ENCODE measurements at places on chromosomes 12 and 14.

DNA sequence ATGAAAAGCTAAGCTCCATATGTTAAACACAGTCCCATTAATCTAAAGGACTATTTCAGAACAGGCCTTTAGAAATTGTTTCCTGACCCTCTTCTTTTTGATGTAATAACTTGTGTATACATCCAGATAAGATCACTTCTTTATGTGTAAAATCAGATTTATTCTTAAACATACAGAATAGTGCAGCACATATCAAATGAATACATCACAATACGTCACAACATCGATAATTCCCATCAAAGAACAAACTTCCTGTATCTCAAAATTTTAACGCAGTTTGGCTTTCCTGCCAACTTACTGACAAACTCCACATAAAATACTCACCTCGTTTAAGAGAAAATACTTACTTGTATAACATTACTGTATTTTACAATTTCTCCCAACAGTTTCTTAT, 108.7 kb downstream of the ITPR2 start:
- DNase-seq, result no peak

GRCh38 chr12:51185171-51185717, 12.3 kb upstream of the TFCP2 start:
- DNase-seq, result no peak

DNA sequence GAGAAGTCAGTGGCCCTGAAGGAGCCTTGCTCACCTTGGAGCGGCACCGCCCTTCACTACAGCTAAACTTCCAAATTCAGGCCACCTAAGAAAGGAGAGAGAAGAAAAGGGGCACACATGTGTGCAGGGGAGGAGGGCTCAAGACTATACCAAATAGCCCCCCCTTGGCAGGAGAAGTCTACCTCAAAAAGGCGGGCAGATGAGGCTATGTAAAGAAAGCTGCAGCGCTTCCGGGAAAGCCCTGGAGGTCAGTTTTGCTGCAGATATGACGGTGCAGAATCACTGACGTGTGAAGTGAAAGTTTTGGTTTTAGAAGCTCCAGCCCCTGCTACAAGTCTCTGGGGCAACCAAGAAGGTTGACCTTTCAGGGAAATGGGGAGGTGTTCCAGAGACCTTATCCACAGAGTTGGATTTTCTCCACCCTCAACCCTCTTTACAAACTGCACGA, 48.2 kb upstream of the PNMA1 start:
- no peak for DNase-seq

DNA sequence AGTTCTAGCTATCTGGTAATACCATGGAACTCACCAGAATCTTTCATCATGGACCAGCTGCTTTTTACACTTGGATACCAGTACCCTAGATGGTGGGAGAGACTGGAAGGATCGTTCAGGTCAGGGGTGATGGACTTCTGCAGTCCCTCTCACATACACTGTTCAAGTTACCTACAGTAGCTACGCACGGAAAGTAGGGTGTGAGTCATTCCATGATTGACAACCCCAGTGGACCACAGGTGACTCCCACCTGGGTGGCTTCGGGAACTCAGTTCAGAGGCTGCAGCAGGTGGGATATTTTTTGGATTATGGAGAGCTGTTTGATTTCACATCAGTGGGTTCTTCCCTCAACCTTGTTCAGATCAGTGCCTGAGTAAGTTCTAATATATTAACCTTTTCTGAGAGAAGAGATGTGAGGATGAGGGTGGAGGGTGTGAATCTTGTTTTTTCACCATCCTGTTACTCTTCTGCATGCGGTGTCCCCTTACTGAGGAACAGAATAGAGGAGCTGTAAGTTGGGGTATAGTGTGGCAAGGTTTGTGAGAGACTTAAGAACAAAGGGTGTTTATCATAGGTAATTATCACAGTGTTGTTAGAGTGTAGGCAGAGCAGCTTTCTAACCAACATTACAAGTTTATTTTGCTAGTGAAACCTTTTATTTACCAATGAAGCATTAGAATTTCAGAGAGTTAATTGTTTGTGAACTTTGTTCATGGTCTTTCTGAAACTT, 39.6 kb downstream of the PRKCH start:
- DNase-seq, result no peak

GRCh38 chr12:130970908-130971233, 17.2 kb downstream of the ADGRD1 start:
- no peak for DNase-seq

Data from skeletal muscle cell (primary cell).